ENCODE measurements at places on chromosomes 2 and 18.

DNA sequence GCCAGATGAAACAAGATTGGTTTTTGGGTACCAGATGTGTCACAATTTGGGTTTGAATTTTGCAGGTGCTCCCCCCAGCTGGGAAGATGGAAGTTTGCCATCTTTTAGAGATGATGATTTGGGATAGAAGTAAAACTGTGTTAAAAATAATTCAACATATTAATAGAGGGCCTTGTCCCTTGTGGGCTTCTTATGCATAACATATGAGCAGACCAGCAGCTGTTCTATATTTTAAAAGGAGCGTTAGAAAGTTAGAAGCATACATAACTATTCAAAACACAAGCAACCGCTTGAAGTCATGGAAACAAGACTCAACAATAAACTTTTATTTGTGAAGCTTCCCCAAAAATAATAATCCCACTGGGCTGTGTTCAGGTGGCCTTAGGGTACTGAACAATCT, 62.8 kb downstream of the EFEMP1 start:
- no peak for DNase-seq

DNA sequence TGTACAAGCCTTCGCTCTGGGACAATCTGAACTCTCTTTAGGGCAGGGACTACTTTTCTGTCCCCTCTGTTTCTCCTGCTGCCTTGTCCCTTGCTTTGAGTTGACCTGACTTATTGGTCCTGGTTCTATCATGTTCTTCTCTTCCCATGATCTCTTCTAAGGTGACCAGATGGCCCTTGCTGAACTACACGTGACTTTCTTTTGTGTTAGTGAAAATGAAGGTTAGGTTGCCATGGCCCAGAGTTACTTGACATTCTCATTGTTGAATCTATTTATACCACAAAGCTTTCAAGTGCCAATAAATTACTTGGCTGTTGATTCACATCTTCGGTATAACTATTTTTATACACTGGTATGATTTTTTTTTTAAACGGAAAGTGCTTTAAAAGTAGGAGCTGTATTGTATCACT, 24.4 kb downstream of the MRPL33 start:
- DNase-seq, result no peak

GRCh38 chr2:97849881-97850528, 136.6 kb downstream of the ZAP70 start:
- DNase-seq, result no peak

DNA sequence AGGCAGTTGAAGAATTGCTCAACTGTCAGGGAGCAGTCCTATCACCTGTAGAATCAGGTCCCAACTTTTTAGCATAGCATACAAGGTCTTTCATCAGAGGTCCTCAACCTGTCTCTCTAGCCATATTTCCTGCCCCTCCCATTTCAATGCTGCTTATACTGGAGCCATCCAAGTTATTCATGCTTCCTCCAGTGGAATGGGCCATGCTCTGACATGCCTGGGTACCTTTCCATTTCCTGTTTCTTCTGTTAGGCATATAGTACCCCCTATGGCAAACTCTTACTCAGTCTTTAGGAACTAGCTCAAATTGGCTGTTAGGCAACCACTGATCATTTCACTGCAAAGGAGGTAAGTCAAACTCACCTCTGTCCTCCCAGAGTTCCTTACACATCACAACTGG, 51.0 kb upstream of the ABCA12 start:
- DNase-seq, result no peak

DNA sequence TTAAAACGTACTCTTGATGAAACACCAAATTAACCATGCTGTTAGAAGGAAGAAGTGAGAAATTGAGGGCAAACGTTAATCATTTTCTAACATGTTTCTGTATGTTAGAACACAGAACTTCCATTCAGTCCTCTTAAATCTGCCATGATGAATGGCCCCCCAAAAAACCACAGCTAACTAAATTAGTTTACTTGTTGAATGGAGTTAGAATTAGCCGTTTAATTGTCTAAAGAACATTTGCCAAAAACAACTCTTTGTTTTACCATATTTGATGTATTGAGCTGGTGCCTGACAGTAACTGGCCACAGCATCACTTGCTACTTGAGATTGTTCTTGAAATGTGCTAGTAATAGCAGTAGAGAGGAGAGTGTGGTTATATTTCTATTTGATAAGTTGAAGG, 12.7 kb downstream of the CCNYL1 start:
- DNase-seq, result no peak

GRCh38 chr2:54503192-54503591, 47.1 kb downstream of the SPTBN1 start:
- no peak for DNase-seq

- DNase-seq, result no peak
These were observed 187.9 kb downstream of the TCF4 start for GRCh38 chr18:55400081-55400480.

DNA sequence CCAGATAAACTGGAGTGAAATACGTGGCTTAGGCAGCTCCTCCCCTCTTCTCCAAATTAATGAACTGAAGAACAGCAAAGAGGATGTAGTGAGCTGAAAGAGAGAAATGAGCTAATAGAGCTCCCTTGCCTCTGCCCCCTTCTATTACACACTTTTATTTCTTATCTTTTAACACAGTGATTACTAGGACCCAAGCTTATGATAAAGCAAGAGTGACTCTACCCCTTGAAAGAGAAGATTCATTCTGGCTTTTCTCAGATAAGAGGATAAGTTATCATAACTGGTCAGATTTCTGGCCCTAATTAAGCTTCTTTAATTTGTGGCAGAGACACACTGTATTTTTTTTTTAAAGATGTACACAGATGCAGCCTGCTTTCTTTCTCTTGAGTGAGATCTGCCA, 102.2 kb downstream of the MSTN start:
- DNase-seq, result no peak

- DNase-seq, result no peak
These were observed 5.4 kb downstream of the GPR17 start for GRCh38 chr2:127651381-127651809.

GRCh38 chr2:149597050-149597667, 9.6 kb upstream of the MMADHC start:
- DNase-seq, result no peak
